ENCODE measurements at places on chromosomes 4 and X.

- no peak for DNase-seq
Observed at GRCh38 chrX:34612036-34612435, 45.0 kb downstream of the TMEM47 start.

- no peak for DNase-seq
Observed at GRCh38 chrX:129553619-129554288, 13.7 kb downstream of the OCRL start.

DNA sequence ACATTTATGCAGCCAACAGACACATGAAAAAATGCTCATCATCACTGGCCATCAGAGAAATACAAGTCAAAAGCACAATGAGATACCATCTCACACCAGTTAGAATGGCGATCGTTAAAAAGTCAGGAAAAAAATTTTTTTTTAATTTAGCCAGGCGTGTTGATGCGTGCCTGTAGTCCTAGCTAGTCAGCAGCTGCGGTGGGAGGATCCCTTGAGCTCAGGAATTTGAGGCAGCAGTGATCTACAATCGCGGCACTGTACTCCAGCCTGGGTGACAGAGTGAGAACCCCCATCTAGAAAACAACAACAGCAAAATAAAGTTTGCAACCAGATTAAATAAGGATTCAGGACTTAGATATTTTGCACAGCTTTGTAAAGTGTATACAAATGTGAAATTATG lies 65.7 kb upstream of the ALG13 start:
- DNase-seq = no peak

DNA sequence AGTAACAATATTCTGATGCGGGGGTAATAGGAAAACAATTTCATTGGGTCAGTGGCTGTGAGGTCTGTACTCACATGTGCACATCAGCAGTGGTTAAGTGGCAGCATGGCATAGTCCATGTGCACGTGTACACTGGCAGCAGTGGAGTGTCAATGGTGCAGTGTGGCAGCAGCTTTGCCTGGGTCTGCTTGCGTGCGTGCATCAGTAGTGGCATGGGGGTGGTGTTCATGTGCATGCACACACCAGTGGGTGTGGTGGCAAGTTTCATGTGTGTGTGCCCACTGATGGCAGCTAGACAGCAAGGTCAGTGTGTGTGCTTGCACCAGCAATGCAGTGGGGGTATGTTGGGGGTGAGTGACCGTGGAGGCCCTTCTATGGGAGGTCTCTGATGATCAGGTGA lies 581.6 kb upstream of the KLHL4 start:
- no peak for DNase-seq

DNA sequence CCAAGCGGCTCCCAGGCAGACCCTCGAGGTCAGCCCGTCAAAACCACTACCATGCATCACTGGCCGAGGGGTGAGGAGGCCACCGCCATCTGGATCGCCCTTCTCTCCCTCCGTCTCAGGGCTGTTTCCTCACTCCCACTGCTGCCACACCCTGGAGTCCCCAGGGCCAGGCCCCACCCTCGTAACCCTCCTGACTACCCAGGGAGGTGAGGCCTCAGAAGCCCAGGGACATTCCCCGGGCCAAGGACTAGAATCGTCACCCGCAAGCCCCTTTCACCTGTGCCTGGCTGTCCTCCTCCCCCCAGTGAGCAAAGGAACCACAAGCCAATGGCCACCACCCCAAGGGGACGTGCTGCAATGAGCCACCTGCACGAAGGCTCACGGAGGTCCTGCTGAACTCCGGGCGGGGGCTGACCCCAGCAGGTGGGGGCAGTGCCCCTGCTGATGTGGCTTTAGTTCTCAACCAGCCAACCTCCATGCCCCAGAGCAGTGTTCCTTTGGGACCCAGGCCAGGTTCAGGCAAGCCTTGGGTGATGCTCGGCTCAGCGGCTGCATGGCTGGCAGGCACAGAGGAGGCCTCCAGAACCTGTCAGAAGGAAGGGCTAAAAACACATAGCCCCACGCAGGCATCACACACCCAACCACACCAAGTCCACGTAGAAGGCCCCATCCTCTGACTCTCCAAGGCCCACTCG lies 23.8 kb downstream of the PPP2R2C start:
- DNase-seq = no peak

DNA sequence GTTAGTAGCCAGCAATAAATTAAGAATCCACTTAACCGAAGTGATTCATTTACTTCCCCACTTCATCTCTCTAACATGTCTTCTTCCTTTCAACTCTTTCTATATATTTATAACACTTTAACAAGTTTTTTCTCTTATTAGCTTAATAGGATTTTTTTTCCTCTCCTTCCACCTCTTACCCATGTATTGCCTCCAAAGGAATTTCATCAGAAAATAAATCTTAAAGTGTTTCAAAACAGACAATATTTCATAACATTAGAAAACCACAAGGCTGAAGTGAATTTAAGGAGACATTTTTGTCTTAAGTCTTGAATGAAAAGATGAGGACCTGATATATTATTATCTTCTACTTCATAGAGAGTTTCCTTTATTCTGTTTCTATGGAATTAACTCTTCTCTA lies 101.5 kb downstream of the PDGFC start:
- DNase-seq = no peak

DNA sequence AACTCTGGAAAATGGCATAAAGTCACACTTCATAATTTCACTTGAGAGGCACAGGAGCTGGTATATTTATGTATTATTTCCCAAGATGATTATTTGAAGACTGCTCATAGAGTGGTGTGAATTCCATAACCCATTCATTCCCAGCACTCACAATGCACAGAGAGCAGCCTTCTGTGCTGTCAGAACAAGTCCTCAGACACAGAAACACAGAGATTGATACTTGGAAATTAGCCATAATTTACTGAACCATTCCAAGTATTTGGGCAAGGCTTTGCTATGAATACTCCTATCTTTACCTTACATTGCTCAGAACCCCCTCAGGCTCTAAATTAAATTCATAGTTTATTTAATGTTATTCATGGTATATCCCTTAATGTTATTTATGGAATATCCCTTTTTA lies 53.6 kb downstream of the PABPC4L start:
- no peak for DNase-seq

GRCh38 chr4:139167774-139168444 lies 9.1 kb downstream of the ELF2 start:
- no peak for DNase-seq

DNA sequence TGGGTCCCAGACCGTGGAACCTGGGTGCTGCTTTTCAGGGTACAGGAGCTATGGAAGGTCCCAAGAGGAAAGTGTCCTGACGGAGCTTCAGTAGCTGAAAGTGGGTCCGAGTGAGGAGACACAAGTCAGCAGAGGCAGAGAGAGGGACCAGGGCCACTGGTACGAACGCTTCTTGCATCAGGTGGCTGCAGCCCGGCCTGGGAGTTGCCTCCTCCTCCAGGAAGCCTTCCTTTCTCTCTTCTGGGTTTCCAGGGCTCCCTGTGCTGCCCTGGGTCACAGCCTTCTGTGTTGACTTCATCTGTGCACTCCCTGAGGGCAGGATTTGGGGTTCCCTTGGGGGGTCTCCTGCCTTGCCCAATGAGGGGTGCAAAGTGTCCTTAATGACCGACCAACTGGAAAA lies 94.5 kb downstream of the SORCS2 start:
- no peak for DNase-seq

- no peak for DNase-seq
Observed at GRCh38 chrX:111854556-111855490, 21.2 kb upstream of the TRPC5OS start.

DNA sequence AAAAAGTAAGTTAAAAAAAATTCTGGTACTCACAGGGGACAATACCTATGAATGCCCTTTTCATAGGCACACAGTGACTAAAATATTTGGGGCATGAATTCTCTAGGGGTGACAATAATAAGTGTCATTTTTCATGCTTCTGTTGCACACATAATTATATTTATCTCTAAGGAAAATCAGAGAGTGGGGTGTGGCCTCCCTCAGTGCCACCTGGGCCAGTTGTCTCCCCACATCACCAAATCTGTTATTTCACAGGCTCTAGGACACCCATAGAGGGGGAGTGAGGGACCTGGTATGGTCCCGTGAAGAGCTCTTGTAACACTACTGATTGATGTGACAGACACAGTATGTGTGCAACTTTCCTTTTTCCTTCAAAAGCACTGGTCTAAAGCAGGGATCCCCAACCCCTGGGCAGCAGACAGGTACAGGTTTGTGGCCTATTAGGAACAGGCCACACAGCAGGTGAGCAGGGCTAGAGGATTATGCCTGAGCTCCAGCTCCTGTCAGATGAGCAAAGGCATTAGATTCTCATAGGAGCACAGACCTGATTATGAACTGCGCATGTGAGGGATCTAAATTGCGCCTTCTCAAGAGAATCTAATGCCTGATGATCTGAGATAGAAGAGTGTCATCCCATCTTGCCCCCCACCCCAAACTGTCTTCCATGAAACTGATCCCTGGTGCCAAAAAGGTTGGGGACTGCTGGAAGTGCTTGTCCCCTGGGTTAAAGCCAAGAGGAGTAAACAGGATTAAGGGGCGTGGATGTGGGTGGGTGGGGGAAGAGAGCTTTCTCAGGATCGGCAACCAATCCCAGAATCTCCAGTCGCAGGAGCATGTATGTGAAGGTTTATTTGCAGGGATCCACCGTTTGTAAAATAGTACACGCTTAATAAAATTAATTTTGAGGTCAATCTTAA lies 856 bp downstream of the SLC9B1 start:
- DNase-seq = no peak

DNA sequence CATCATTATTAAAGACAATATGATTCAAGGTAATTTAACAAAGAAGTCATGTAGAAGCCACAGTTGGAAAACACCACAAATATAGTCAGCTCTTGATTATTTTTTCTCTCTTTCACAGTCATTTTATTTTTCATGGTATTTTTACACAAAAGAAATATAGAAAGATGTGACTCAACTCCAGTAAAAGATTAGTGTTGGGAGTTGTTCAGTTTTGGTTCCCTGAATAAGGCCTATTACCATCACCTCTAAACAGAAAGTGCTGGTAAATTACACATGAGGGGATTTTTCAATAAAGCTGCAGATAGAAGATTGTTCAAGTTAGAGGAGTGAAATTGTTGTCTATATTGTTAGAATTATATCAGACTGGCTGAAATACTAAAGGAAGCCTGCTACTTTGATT lies 107.0 kb downstream of the DDIT4L start:
- no peak for DNase-seq

DNA sequence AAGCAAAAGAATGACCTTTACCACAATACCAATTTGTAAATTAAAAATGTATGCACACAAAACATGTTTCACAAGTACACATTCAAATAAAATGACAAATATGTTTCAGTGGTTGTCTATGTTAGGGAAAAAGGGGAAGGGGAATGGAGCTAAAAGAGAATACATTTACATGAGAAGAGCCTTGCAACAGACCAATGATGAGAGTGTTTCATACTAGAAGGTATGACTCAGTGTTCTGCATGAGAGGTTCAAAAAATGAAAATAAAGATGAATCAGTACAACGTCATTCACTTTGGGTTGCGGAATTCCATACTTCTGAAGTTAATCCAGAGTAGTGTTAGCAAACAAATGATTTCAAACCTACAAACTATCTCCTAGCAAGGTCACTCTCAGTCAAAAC lies 51.7 kb downstream of the RPGR start:
- DNase-seq = no peak

DNA sequence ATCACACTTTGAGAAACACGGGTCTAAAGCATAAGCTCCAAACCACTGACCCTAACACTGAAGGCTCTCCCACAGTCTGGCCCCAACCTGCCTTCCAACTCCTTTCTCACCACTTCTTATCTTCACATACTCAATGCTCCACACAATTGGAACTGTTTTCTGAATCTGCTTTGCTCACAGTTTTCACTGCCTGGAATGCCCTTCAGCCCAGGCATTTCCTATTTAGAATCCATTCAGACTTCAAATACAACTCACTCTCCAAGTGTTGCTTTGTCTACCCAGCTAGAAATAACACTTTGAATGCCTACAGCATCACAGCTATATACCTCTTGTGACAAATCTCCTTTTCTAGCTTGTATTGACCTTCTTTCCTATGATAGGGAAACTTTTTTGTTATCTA lies 10.2 kb downstream of the OTUD4 start:
- DNase-seq = no peak

GRCh38 chr4:93843772-93844171 lies 15.2 kb downstream of the ATOH1 start:
- no peak for DNase-seq

DNA sequence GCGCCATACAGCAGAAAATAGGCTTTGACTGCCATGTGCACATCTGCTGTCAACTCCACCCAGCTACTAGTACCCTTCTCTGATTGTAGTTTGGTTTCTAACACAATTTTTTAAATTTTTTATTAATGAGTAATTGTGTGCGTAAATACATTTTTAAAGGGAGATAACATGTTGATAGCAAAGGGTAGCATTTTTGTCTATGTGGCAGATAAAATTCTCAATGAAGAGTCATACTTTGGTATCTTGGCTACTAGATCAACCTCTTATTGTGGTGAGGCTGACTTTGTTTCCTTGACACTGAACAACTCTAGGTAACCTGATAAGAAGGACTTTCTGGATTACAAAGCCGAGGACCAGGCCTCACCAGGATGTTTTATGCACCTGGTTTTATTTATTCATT lies 9.5 kb downstream of the ADH4 start:
- no peak for DNase-seq

DNA sequence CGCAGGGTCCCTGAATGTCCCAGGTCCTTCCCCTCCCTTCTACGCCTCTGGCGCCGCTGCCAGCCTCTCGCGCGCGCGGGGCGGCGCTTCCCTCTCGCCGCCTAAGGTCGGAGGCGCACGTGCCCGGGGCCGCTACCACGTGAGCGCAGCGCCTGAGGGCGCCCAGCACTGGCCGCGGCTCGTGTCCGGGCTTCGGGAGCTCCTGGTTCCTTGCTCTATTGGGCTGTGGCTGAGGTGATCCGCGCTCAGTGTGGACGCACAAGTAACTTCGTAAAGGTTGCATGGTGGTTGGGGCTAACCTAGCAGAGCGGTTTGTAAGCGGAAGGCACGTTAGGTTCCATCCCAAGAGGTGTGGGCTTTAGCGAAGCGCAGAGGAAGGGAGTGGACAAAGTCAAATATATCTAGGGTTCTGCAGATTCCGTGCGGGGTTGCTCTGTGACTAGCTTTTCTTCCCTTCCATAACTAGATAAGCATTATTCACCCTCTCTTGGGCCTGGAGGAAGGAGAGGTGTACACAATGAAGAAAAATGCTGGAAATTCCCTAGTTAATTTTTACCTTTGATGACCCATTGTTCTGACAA lies 1.8 kb downstream of the TLL1 start:
- DNase-seq = no peak

- no peak for DNase-seq
Observed at GRCh38 chr4:67702166-67702565, 1.2 kb upstream of the UBA6 start.

All from activated CD4-positive, alpha-beta T cell treated with anti-CD3 and anti-CD28 coated beads for 24 hours (primary cell).